ENCODE measurements at places on chromosomes 7 and 10. TPM values are rescaled to one million over a fixed set of nuclear protein-coding genes. Genes with fewer than 3 reads are reported as not detected.
A peak's percentile ranks its signal among the peaks of the same experiment; 100 is the strongest.

CYP26A1 gene
- total RNA-seq = not detected

- no peak for ATAC-seq
Measured at GRCh38 chr7:116715077-116715476, 43.1 kb downstream of the MET start.

PYROXD2 gene
- 4.2 TPM for total RNA-seq

GRCh38 chr7:28369523-28369922, 42.8 kb upstream of the CREB5 start:
- no peak for ATAC-seq

AUTS2 gene
- 41.9 TPM for total RNA-seq

DNA sequence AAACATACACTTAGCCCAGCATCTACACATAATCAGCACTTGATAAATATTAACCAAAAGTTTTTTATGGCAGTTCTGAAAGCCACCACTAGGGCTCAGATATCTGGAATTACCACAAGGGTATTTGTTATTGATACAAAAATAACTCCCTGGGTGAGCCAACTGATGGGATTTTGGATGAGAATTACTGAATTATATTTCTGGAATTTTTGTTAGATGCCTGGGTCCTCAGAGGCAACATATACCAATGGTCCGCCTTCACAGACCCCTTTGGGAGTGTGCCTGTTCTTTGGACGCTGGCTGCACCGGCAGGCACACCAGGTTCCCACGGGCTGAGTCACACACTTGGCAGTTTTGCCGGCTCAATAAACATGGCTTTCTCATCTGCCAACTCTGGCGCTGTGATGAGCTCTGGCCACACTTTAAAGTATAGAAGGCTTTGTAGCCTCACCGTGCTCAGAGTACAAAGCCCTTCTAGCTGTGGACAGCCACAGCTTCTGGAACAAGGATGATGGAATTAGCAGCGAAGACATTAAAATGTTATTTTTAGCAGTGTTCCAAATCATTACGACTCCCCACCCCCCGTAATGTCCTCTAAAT, 24.5 kb upstream of the EEPD1 start:
- ATAC-seq = peak; percentile 94

DNA sequence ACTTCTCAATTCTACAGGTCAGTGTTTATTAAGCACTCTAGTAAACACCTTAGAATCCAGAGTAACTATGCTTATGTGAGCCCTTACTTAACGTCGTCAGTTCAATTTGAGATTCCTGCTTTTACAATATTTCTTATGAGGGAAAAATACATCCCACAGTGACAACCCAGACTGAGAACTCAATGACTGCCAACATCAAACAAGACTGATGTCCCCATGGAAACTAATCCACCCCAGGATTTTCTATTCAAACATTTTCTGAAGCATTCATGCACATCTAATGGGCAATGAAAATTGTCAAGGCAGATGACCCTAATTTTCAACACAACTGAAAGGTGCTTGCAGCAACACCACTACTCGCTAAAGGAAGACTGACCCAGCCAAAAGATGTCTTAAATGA, 67.0 kb downstream of the ATE1 start:
- ATAC-seq = no peak

DNA sequence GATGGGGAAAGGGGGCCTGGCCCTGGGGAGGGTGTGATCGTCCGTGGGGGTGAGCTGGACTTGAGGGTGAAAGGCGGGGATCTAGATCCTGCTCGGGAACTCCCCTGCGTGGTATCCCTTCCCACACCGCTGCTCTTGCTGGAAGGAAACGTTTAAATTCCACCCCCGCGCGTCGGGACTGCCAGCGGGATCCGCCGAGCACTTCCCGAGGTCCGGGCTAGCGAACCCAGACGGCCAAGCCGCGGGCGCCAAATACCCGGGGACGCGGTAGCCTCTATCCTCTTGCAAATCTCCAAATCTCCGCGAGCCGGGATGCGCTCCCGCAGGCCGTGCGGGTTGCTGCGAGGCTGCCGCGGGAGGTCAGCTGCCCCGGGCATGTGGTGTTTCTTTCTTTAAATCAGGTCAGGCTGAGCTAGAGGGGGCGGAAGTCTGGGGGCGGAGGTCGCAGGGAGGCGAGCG, 904 bp downstream of the NPTX2 start:
- ATAC-seq = no peak

DNA sequence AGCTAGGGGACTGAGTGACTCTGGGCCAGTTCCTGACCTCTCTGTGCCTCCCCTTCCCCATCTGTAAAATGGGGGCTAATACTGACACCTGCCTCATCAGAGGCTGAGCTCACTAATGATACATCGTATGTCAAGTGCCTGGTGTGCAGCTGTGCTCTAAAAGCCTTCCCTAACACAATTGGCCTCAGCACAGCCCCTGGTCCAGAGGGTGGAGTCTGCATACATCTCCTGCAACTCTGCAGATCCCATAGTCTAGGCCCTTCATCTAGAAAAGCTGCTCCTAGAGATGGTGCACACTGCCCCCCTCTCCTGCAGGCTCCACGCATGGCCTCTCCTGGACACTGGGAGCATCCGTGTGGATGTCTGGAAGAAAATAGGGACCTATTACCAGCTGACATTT, 255.0 kb downstream of the RPS24 start:
- ATAC-seq = no peak

DNA sequence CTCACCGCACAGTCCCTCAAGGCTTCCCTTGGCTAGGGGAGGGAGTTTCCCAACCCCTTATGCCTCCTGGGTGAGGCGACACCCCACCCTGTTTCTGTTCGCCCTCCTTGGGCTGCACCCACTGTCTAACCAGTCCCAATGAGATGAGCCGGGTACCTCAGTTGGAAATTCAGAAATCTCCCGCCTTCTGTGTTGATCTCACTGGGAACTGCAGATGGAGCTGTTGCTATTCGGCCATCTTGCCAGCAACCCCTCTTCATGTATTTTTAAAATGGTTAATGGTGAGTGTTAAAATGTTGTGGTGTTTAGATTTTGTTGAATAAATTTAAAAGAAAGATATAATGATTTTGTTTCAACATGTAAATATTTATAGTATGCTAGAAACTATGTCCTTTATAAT, 22.0 kb downstream of the UMAD1 start:
- ATAC-seq = no peak

ZNF488 gene
- 0.47 TPM for total RNA-seq

- ATAC-seq = no peak
Measured at GRCh38 chr7:157479326-157479725, 142.5 kb downstream of the DNAJB6 start.

TAS2R4 gene
- 0.67 TPM for total RNA-seq

TRIM4 gene
- total RNA-seq = 25.3 TPM

GRCh38 chr10:132783165-132783939, 2.6 kb downstream of the NKX6-2 start:
- ATAC-seq = no peak

AKR1C3 gene
- 21.1 TPM for total RNA-seq

DNA sequence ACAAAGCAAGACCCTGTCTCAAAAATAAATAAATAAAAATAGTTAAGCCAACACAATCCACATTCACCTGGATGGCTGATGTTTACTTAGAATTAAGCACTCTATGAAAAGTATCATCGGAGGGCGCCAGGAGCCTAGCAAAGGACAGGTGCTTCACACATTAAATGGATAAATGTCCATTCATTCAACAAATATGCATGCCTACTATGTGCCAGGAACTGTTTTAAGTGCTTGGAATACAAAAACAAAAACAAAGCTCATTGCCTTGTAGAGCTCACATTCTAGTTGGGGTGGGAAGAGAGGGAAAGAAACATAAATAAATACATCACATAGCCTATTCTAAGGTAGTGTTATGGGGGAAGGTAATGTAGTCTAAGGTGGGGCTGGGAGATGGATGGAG, 4.1 kb downstream of the BAIAP2L1 start:
- ATAC-seq = no peak

SUN3 gene
- not detected for total RNA-seq

HMX2 gene
- not detected for total RNA-seq

- no peak for ATAC-seq
Measured at GRCh38 chr10:6487920-6488319, 92.2 kb downstream of the PRKCQ start.

DNA sequence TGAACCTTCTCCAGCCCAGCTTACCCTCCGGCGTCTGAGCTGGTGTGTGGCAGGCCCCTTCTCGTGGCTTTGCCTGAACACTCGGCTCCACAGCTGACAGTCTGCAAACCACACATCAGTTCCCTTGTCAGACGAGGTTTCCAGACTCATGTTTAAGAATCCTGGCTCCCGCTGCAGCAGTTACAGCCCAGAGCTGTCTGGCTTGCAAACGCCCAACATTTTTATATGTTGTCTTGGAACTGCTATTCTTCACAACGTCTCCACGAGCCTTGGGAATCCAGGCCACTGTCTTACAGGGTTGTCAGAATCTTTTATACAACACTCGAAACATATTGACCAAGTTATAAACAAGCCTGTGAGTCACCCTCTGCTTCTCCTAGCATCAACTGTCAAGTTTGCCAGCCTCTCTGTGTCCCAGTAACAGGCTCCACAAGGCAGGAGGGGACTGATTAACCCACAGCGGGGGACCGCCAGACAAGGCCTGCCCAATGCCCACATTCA, 68.1 kb downstream of the TNS3 start:
- ATAC-seq = peak; percentile 79

Data from gastroesophageal sphincter (tissue), 4 donors.